ENCODE measurements at places on chromosomes 7 and 10. TPM values are rescaled to one million over a fixed set of nuclear protein-coding genes. Genes with fewer than 3 reads are reported as not detected.

The KCNIP2 gene
- not detected for total RNA-seq

The SMKR1 gene
- not detected for total RNA-seq

- DNase-seq, result peak; percentile 87
Observed at GRCh38 chr7:69399401-69399800, 198.9 kb upstream of the AUTS2 start.

DNA sequence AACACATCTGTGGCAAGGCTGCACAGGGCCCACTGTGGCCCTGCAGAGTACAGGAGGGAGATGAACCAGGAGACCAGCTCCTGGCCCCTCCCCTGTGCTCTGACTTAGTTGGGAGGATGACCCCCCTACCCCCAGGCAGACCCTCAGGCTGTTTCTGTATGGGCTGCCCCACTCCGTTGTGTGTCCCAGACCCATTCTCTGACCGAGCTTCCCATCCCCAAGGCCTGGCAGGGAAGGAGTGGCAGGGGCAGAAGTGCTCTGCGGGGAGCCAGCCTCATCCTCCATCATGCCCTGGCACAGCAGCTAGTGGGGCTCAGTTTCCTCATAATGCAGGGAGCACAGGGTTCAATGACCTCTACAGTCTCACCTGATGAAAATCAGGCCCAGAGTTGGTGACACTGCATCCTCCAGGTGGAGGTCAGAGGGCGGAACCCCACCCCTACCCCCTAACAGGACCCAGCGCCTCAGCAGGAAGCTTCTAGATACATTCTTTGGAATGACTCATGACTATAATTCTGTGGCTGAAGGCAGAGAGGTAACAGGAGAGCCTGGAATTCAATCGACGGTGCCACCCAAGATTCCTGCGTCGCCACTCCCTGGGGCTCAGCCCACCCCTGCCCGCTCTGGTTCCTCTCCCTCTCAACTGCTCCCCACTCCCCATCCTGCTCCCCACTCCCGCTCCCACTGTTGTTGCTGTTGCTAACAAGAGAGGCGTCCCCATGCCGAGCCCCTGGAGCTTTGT, 18.2 kb downstream of the PODXL start:
- peak; percentile 70 for DNase-seq

GRCh38 chr10:47121336-47121735, 178.7 kb upstream of the GDF10 start:
- DNase-seq, result no peak
